Parietal lobe (tissue), 2 donors: ENCODE measurements at places on chromosomes 16 and 17. TPM values are rescaled to one million over a fixed set of nuclear protein-coding genes. Genes with fewer than 3 reads are reported as not detected.

The GRB7 gene
- total RNA-seq = not detected

The NPIPB8 gene
- not detected for total RNA-seq

The SERPINF2 gene
- 0.31 TPM for total RNA-seq

The CCL4L2 gene
- total RNA-seq = 1.6 TPM

The DNAH9 gene
- total RNA-seq = 3.4 TPM

The TNS4 gene
- not detected for total RNA-seq

The HBA2 gene
- total RNA-seq = 363 TPM

The HYDIN gene
- 75.1 TPM for total RNA-seq

The TMEM235 gene
- not detected for total RNA-seq

The CHRNE gene
- total RNA-seq = 0.94 TPM

The KRT9 gene
- total RNA-seq = not detected

The TAOK1 gene
- total RNA-seq = 229 TPM

The CA4 gene
- not detected for total RNA-seq

The OTOP2 gene
- not detected for total RNA-seq

The GINS2 gene
- total RNA-seq = 7.5 TPM

The CA5A gene
- not detected for total RNA-seq

The KRTAP9-8 gene
- total RNA-seq = not detected

The GRAP gene
- 2.8 TPM for total RNA-seq

The CES5A gene
- 1.3 TPM for total RNA-seq

The ZG16 gene
- not detected for total RNA-seq

The DRG2 gene
- 26.3 TPM for total RNA-seq

The TMIGD1 gene
- not detected for total RNA-seq

The CNGB1 gene
- total RNA-seq = not detected

The FN3K gene
- 25.0 TPM for total RNA-seq

The CYB5B gene
- 67.0 TPM for total RNA-seq

The SENP3 gene
- total RNA-seq = 67.6 TPM

The SYNGR3 gene
- total RNA-seq = 67.9 TPM

The SPATA32 gene
- not detected for total RNA-seq

The GNAO1 gene
- total RNA-seq = 163 TPM

The HOXB6 gene
- not detected for total RNA-seq

The BOLA2 gene
- total RNA-seq = 43.2 TPM

The ITGA3 gene
- total RNA-seq = 46.3 TPM

The ZKSCAN2 gene
- total RNA-seq = 25.0 TPM

The GPR142 gene
- total RNA-seq = not detected

The ABCC6 gene
- total RNA-seq = not detected

The CACNG1 gene
- total RNA-seq = 0.63 TPM

The RNF112 gene
- 47.6 TPM for total RNA-seq

The ZNF385C gene
- 0.31 TPM for total RNA-seq

The TEKT5 gene
- total RNA-seq = 2.8 TPM

The FAM234A gene
- 22.5 TPM for total RNA-seq

The ODF4 gene
- not detected for total RNA-seq

The VMO1 gene
- total RNA-seq = not detected

The TMEM114 gene
- total RNA-seq = not detected

The ZNF423 gene
- total RNA-seq = 12.5 TPM

The GSG1L gene
- total RNA-seq = 1.6 TPM
